ENCODE measurements at places on chromosomes 6 and 20.
A peak's percentile ranks its signal among the peaks of the same experiment; 100 is the strongest.

- peak; percentile 91 for DNase-seq
Observed at GRCh38 chr20:32980131-32980941, 23.9 kb downstream of the SUN5 start.

GRCh38 chr6:18022398-18023231 lies 35.2 kb upstream of the KIF13A start:
- no peak for DNase-seq

DNA sequence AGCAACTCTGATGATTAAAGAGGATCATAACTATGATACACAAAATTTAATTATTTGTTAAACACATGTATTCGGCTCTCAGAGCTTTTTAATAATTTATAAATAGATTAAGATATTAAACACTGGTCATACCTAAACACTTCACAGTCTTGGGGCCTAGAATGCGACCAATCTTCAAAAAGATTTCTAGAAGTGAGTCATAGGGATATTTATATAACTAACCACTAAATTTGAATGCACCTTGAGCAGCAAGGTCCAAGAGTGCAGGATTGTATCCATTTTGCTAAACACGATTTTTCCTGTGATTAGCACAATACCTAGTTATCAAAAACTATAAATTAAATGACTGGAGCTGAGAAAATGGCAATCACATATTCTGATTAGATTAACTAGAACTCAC lies 709.3 kb downstream of the EPHA7 start:
- no peak for DNase-seq

DNA sequence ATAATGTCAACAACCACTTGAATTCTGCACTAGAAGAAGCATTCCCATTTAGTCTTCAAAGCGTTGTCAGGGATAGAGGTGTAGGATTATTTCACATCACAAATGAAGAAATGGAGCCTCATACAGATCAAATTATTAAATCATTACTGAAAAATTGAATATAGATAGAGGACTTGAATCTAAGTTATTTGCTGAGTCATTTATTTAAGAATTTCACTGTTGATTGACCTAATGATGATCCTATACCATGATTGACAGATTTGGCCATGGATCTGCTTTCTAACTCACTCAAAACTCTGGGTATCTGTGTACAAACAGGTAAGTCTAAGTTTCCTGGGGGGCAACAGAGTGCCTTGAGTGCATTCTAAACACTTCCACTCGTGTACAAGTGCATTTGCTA lies 215.9 kb downstream of the BTBD3 start:
- DNase-seq = no peak

DNA sequence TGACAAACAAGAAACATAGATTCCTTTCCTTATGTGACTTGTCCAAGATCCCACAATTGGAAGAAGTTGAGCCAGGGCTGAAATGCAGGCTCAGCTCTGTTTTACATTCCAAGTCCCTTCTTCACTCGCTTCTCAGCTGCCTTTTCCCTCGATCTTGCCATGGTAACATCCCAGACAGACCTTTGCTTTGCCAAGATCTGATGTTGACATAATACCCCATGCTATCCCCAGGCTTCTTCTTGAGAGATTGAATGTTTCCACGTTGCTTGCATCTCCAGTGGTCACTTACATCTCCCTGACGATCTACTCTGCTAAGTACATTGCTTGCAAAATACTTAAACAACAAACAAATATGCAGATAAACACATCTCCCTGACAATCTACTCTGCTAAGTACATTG lies 63.5 kb downstream of the TBXT start:
- no peak for DNase-seq

- no peak for DNase-seq
Observed at GRCh38 chr6:14645841-14646240, 528.3 kb downstream of the CD83 start.

GRCh38 chr6:97282238-97282725 lies 734 bp downstream of the MMS22L start:
- no peak for DNase-seq

DNA sequence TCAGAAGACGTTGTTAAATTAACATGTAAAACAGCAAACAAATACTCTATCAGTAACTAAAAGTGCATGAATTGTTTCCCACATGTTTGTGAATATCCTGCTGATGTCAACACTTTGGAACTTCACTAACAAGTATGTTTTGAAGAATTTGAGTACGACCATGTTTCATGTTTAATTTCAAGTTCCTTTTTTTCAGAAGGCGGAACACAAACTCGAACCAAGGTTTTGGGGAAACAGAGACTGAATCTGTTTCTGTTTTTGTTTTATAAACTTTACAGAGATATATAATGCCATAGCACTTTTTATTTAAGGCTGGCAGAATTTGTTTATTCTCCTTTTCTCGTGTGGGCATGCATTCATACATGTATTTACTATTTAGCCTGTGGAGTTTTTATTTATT lies 509.3 kb upstream of the CITED2 start:
- no peak for DNase-seq

GRCh38 chr6:131972741-131973140 lies 21.6 kb upstream of the CCN2 start:
- no peak for DNase-seq

DNA sequence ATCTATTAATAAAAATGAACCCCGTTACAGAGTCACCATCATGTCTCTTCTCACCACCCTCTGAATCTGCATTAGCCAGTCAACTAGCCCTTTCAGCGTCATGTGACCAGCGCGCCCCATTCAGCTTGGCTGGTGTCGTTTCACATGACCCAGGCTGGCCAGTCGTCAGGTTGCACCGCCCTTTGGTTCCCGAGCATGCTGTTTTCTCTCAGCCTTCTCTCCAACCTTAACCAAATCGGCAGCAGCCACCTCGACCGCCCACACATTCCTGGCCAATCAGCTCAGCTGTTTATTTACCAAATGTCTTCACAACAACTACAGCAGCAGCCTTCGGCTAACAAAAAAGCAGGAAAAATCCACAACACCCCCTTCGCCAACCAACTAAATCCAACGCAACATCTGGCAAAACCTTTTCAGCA lies 5.6 kb downstream of the SRSF3 start:
- DNase-seq = peak; percentile 27

GRCh38 chr6:82076916-82077315 lies 170.6 kb downstream of the IBTK start:
- DNase-seq = no peak

- DNase-seq = no peak
Observed at GRCh38 chr6:99789767-99790166, 183.1 kb downstream of the PRDM13 start.

DNA sequence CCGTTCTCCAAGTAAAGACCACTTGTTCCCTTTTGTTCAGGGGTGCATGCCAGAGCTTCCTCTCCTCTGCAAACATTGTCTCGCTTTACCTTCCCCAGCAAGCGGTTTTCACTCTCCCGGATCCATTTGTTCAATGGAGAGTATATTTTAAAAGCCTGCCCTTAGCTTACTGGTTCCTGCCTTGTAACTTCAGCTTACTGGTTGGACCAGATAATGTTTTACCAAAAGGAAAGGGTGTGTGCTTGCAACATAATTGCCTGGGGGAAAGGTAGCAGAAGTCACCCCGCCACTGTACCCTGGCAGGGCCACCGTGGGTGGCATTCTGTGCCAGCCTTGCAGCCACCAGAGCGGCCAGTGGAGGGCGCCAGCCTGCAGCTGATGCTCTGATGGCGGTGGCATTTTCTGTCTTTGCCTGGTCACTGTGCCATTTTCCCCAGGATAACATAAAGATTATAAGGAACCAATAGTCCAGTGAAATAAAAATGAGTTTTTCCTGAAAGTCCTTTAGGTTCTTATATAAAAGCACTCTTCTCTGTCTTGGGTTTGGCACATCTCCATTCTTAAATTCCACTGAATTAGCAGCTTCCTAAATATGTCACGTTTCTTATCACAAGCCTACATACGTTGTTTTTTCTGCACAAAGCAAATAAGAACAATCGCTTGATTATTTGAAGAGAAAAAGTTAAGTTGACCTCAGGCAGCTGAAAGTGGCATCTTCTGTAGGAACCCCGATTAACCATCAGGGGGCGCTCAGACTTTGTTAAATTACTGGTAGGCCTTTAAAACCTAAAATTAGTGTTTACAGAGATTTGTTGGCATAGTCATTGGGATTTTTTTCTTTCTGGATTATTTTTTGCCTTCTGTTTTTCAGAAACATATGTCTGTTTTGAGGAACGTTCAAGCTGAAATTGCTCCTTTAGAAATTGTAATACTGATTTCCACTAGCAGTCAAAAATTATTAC lies 67.4 kb upstream of the XRN2 start:
- peak; percentile 87 for DNase-seq

GRCh38 chr20:38165089-38165965 lies at the start of gene TGM2:
Gene TGM2, minus strand, starts transcription at chr20:38165270. Its CDS starts 72 bp downstream, at chr20:38165198.
- peak; percentile 15 for DNase-seq

DNA sequence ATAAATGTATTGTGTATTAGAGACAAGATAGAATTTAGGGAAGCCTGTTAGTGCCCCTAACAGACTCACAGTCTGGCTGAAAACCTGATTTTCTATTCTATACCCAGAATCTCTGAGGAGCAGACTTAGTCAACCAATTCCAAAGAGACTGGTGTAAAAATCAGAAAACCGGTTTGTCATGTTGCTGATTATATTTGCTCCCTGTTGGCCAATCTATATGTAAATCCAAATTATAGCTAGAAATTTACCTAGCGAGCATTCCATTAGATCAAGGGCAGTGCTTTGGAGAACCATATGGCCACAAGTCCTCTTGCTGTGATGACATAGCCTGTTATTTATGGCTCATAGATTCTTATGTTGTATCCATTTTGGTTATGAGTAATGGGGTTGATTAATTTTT lies 4.8 kb downstream of the NFYA start:
- no peak for DNase-seq

DNA sequence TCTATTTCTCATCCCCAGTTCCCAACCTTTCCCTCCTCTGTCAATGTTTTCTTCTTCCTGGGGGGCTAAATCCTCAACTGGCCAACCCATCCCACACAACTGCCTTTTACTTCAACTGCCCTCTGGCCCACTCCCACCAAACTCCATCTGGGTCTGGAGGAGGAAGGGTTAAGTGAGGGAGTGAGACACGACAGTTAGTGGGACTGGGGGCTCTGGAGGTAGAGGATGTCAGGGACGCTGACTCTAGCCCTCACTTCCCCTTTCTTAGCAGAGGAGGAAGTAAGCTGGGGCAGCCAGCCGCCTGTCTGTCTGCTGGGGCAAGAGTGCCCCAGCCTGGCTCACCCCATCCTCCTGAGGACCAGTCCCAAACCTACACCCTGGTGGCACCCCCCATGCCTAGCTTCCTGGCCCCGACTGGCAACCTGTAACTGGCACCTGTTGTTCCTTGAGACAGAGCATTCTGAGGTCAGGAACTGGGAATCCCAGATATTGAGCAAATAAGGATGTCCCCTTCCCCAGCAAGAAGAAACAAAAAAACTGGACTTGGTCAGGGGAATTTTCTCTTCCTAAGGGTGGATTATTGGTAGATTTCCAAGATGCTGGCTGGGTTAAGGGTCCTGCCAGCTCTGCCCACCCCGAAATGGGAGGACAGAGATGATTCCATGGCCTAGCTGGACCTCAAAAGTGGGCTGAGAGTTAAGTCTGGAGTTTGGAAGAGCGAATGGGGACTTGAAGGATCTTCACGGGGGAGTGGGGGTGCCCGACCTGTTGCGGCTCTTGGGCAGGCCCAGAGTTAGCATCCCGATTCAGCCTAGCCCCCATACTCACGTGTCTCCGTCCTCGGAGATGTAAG lies 971 bp downstream of the NFKBIE start:
- DNase-seq = no peak

DNA sequence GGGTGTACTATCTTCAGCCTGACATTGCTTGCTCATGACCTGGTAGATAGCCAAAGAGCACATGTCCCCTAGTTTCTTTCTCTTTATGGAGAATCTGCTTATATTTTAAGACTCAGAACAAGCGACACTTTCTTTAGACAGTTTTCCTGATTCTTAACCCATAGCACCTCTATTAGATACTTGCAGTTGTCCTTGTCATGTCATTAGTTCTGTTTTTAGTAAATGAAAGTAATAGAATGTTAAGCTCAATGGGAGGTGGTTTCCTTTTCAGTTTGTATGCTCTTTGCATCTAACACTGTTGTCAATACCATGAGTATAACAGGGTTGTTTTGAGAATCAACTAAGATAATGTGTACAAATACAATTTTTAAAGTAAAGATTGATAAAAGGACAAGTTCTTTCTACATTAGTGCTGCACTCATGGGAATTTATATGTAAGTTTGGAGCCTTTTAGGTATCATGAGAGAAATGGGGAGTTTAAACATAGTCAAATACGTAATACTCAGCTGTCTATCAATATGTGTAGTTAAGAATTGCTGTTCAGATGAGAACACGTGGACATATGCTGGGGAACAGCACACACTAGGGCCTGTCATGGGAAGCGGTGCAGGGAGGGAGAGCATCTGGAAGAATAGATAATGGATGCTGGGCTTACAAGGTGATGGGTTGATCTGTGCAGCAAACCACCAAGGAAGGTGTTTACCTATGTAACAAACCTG lies 124.3 kb downstream of the GRM1 start:
- DNase-seq = no peak

GRCh38 chr6:111011360-111012142 lies 29.7 kb downstream of the RPF2 start:
- DNase-seq = peak; percentile 45

DNA sequence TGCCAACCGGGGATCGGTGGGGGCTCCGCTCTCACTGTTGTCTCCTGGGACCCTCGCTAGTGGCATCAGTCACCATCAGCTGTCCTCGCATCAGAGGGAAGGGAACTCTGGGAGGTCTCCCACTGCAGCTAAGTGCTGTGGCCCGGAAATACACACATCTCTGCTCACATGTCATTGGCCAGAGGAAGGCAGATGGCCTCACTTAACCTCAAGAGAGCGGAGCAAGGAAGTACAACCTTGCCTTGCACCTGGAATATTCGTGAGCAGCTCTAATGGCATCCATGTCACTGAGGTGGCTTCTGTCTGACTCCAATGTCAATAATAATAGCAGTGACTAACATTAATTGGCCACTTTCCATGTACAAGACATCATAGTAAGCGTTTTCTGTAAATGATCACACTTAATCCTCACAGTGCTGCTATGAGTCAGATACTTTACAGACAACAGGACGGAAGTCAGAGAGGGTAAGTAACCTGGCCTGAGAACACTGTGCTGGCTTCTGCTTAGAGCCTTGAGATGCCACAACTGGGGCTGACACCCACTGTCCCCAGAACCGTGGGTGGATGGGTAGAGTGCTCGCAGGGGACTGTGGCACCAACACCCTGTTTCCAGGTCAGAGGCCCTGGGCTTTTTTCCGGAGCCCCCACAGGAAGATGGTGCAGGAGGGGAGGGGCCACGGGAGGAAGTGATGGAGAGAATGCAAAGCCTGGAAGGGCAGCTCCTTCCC lies 6.0 kb downstream of the LHFPL5 start:
- DNase-seq = no peak

GRCh38 chr6:53924277-53924676 lies 129.5 kb downstream of the LRRC1 start:
- no peak for DNase-seq

- DNase-seq = no peak
Observed at GRCh38 chr6:101086473-101086872, 205.3 kb upstream of the ASCC3 start.

GRCh38 chr6:69988458-69989126 lies 122.2 kb downstream of the COL19A1 start:
- no peak for DNase-seq

GRCh38 chr6:37169496-37170272 lies at the start of gene PIM1:
Gene PIM1, plus strand, starts transcription at chr6:37170152. Its CDS starts 424 bp downstream, at chr6:37170576.
- DNase-seq = peak; percentile 98

GRCh38 chr6:5729813-5730517 lies 276.8 kb downstream of the NRN1 start:
- DNase-seq = no peak

- DNase-seq = peak; percentile 86
Observed at GRCh38 chr6:46098678-46099077, 31.1 kb upstream of the ENPP4 start.

All from midbrain (tissue), 1 donor.